ENCODE measurements at places on chromosomes 11 and 22. TPM values are rescaled to one million over a fixed set of nuclear protein-coding genes. Genes with fewer than 3 reads are reported as not detected.

The CCDC81 gene
- total RNA-seq, result 0.30 TPM

The SLC5A1 gene
- not detected for total RNA-seq

The NOX4 gene
- total RNA-seq, result 3.0 TPM

The CASP5 gene
- total RNA-seq, result not detected

The IL17REL gene
- not detected for total RNA-seq

The GPHA2 gene
- not detected for total RNA-seq

The TRIM49C gene
- not detected for total RNA-seq

The OR52I2 gene
- not detected for total RNA-seq

The CARS1 gene
- total RNA-seq, result 86.5 TPM

The UCP3 gene
- total RNA-seq, result 0.30 TPM

The MIAT gene
- total RNA-seq, result 0.17 TPM

The APOL5 gene
- not detected for total RNA-seq

The MOV10L1 gene
- total RNA-seq, result 0.67 TPM

The OR6T1 gene
- not detected for total RNA-seq
